ENCODE measurements at places on chromosomes 3 and 15.

- DNase-seq, result no peak
These were observed 83.6 kb downstream of the CCR1 start for GRCh38 chr3:46124216-46125177.

GRCh38 chr15:89677381-89677780 is 1.8 kb downstream of the PLIN1 start:
- DNase-seq, result no peak

DNA sequence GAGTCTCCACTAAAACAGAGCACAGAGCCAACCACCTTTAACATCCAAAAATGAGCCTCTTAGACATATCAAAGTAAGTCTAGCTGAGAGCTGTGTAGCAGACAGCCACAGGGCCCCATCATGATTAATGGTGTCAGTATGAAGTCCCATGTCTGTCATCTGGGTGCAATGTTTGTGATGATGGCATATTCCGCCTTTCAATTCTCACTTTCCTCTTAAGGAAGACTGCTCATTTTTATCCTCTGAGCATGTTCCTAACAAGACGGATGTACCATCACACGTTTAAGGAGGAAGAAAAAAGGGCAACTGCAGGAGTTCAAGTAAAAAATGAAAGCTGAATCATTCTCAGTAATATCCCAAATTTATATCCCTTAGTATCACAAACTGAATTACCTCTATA is 85.8 kb upstream of the KCNMB2 start:
- DNase-seq, result no peak

- no peak for DNase-seq
These were observed 235.6 kb downstream of the EDEM1 start for GRCh38 chr3:5423076-5423475.

DNA sequence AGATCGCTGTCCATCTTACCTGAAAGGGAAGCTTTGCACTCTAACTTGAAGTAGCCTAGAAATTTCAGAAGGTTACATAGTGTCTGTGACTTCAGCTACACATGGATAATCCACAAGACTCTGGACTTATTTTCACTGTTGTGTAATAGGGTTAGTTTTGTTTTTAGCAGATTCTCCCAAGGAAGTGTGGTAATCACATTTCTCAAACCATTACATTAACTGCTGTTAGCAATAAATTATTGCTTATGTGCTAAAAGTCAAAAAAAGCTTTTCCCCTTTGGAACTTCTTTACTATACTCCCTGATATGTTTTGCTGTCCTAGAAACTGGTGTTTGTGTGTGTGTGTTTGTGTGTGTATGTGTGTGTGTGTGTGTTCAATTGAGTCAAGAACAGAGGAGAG is 351.8 kb upstream of the TPRG1 start:
- DNase-seq, result no peak

- DNase-seq, result no peak
These were observed 39.2 kb downstream of the LRRC49 start for GRCh38 chr15:70931821-70932220.

DNA sequence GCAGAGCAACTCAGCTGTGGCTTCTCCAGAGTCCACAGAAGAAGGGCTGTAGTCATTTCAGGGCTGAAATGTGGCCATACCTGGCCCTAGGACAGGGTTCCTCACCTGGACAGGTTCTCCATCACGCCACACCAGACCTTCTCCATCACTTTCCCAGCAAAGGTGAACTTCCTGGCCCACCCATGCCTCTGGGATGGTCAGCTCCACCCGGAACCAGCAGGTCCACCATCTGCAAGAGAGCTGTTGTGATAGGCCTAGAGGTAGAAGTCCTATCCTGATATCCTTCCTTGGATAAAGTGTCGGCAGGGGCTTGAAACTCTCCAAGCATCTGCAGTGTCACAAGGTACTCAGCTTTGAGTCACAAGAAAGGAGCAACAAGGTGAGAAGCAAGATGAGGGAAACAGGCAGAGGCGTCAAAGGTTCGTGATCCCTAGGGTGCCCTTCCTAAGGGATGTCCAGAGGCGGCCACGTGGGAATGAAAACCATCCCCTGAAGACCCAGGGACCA is 948 bp downstream of the MAN2C1 start:
- no peak for DNase-seq

- no peak for DNase-seq
These were observed 20.7 kb upstream of the TIMP4 start for GRCh38 chr3:12179441-12179840.

GRCh38 chr3:98561727-98562521 is 30.1 kb downstream of the GPR15 start:
- DNase-seq, result no peak

DNA sequence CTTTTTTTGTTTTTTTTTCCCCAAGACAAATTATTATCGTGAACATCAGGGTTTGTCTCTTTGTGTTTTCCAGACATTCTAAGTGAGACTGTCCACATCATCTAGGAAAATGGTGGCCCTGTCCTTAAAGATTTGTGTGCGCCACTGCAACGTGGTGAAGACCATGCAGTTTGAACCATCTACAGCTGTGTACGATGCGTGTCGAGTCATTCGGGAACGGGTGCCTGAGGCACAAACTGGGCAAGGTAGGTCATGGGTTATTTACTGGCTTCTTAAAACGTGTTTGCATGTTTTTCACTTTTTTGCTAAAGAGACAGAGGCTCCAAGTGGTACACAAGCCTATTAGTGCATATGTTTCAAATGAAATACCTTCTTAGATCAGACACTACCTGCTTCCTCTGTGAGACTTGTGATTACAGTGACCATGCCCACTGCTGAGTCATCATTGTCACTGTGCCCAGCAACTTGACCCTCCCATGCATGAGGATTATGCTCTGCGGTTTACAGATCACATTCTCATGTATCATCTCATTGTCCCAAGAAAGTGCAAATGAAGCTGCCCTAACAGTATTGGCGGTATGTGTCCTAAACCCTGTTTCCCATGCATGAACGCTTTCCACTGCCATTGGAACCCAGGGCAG is 395.2 kb upstream of the TPM1 start:
- no peak for DNase-seq

- DNase-seq, result no peak
These were observed 109.2 kb upstream of the NANOGP8 start for GRCh38 chr15:35194296-35194695.

- DNase-seq, result no peak
These were observed 2.6 kb downstream of the DPH3 start for GRCh38 chr3:16262174-16262573.

DNA sequence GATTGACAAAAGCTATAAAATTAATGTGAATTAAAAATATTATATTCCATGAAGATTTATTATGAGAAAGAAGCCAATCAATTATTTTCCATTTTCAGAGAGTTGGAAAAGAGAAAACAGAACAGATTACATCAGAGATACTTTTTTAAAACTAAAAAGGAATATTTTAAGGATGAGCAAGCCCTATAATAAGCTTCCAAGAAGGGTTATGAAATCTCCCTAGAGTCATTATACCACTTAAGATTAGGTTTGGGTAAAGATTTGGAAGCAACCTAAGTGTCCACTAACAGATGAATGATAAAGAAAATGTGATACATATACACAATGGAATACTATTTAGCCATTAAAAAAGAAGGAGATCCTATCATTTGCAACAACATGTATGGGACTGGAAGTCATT is 51.6 kb upstream of the FSIP1 start:
- DNase-seq, result no peak

GRCh38 chr3:116029266-116029665 is 406.0 kb downstream of the GAP43 start:
- DNase-seq, result no peak

GRCh38 chr3:124620600-124621063 is 109.6 kb upstream of the UMPS start:
- no peak for DNase-seq

DNA sequence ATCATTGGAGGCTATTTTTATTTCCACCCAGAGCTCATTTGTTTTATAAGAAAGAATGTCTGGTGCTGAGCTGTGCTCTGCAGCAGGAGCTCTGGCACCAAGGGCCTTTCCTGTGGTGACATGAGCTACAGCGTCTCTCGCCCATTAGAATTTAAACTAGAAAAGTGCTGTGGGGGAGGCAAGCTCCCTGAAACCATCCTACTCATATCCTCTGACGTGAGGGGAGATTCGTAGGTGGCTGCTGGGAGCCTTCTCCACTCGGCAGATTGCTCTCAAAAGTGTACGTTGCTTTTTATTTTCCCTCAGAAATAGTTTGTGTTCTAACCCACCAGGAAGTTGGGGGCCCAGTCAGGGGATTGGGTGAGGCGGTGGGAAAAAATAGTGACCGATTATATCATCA is 76.3 kb upstream of the ARHGEF3 start:
- DNase-seq, result no peak

DNA sequence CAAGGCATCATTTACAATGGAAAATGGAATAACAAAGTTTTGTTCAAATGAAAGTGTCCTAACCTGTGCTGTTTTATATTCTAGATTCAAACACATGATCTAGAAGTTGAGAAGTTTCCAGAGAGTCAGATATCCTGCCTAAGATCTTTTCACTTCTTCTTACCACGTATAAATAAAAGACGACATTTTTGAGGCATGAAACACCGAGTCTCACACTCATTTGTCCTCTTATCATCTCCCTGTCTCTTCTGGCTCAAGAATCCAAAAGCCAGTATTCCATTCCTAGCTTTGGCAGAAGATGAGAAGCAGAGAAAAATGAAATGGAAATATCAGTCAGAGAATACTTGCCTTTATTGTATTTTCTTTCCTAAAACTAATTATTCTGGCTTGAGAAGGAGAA is 738.6 kb upstream of the NR2F2 start:
- DNase-seq, result no peak

- no peak for DNase-seq
These were observed 36.7 kb upstream of the SLC6A11 start for GRCh38 chr3:10779293-10779805.

DNA sequence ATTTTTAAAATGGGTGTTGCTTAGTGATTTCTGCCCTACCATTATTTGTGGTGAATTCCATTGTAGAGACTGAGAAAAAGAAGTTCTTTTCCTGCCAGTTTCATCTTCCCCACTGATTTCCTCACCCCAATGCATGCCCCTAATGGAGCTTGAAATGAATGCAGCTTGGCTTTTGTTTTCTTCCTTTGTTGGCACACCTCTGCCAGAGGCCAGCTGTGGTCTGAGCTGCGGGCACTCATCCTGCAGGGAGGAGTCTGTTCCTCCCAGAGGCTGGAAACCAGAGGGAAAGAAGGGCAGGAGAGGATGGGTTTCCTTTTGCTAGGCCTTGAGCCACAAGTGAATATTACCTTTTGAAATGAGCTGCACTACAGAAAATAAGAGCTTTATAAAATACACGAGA is 9.3 kb upstream of the ST8SIA2 start:
- DNase-seq, result no peak

DNA sequence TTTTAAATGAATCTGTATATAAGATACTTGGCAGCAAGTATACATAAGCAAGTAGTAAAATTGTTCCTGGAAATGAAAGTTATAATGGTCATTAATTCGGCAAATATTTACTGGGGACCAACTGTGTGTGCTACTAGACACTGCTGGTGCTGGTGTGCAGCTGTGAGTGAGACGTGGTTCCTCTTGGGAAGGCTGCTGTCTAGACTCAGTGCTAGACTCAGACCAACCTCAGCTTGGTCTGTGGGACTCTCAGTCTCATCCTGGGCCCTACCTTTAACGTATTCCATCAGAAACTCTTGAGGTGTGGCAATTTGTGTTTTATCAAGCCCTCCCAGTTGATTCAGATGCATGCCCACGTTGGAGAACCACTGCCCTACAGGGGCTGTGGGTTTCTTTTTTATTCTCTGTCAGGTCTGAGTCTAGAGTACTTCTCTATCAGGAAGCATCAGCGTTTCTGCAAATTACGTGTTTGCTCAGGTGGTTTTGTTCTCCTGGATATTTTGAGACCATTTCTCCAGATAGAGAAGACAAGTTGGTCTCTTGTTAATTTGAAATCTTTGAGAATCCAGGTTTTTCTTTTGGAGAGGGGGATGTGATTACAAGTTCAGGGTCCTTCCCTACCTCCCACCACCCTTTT is 6.8 kb downstream of the TLNRD1 start:
- DNase-seq, result no peak

DNA sequence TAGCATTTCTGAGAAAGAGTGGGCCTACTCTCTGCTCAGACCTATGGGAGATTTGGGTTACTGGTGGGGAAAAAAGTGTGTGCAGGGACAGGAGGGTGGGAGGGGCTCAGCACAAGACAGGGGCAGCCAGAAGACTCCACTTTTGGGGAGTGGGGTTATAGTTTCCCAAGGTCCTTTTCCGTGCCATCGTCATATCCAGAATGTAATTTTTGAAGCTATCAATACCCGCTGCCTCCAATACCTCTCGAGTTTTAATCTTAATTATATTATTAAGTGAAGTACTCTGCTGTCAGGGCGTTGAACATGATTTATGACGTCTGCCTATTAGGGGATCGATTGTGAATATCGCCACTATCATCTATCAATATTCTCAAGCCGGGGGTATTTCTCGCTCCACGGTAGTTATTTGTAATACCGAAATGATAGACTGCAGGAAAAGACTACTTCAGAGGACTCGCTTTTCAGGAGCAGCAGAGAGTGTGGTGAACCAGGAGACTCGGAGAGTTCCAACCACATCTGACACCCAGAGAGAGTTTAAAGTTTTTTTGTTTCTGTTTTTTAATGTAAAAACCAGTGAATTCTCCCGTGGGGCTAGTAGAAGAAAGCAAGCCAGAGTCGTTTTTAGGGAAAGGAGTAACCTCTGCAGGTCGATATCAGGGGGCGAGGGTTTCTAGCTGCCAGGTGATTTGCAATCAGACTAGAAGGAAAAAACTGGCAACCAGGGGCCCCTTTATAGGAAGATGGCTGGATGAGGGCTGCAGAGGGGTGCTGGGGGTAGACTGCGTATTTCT is 20.6 kb downstream of the NR2F2 start:
- peak; percentile 17 for DNase-seq

- no peak for DNase-seq
These were observed 36.3 kb downstream of the GABPB1 start for GRCh38 chr15:50318697-50319096.

DNA sequence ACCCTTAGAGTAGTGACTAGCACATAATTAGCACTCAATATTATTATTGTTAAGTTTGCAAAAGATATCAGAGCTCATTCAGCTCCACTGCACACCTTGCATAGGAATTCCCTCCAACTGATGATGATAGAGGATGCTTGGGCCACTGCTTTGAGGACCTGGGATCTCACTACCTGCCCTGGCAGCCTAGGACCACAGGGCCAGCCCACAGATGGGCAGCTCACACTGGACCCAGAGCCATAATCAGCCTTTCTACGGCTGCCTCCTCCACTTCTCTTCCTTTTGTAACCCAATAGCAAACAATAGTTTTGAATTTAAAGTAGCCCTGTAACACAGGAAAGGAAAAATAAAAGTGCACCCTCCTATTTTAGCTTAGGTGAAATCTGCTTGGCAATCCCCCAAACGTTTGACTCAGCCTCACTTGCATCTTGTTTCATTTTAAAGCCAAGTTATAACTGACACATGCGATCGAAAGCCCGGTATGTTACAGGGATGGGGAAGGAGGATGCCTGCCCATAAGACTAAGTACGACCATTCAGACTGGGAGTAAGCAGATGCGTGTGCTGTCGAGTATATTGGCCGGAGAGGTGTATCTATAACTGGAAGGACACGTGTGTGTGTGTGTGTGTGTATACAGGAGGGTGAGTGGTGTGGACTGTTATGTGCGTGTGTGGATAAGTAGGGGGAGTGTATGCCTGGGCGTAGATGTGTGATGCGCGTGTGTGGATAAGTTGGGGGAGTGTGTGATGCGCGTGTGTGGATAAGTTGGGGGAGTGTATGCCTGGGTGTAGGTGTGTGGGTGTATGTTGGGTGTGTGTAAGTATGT is 65.9 kb downstream of the CPN2 start:
- peak; percentile 44 for DNase-seq

GRCh38 chr3:125245521-125245920 is 33.0 kb upstream of the SLC12A8 start:
- no peak for DNase-seq

- no peak for DNase-seq
These were observed 89.6 kb downstream of the GMPS start for GRCh38 chr3:155960060-155960459.

- DNase-seq, result no peak
These were observed 114.7 kb downstream of the GADL1 start for GRCh38 chr3:30779686-30780287.
